ENCODE measurements at places on chromosomes 13 and 19.

GRCh38 chr13:23651887-23652286 lies 81.7 kb downstream of the TNFRSF19 start:
- DNase-seq, result no peak

- peak; percentile 59 for DNase-seq
Measured at GRCh38 chr13:50198508-50198907, 183.3 kb downstream of the KCNRG start.

DNA sequence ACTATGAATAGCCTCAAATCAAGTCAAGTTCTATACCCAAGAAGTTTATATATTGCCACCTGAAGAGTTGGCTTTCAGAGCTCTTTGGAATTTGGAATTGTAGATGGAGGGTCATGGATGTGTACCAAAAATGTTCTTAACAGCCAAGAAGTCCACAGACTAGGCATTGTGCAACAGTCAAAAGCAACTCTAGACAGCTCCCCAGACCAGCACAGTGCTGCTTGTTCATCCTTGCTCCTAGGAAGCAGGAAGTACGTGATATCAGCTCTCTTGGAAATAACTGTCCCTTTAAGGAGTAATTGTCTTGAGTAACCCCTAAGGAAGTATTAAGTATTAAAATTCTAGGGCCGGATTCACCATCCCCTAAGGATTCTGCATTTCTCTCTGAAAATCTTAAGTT lies 30.7 kb upstream of the IL17D start:
- no peak for DNase-seq

- DNase-seq, result no peak
Measured at GRCh38 chr19:6717441-6717971, 2.9 kb downstream of the C3 start.

DNA sequence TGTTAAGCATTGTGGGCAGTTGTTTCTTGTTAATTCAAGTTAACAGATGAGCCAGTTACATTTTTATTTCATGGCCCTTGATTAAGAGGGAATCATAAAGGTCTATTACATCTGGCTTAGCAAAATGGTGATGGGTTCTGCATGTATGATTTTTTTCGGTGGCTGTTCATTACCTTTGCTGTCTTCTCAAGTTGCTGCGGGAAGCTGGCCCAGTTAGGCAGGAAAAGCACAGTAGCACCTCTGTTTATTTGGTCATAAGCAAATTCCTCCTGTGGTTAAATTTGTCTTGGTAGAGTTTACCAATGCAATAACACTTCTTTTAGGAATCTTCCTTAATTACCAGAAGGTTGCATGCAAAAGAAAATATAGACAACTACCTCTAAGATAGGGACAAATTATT lies 104.5 kb downstream of the FRY start:
- DNase-seq, result no peak

DNA sequence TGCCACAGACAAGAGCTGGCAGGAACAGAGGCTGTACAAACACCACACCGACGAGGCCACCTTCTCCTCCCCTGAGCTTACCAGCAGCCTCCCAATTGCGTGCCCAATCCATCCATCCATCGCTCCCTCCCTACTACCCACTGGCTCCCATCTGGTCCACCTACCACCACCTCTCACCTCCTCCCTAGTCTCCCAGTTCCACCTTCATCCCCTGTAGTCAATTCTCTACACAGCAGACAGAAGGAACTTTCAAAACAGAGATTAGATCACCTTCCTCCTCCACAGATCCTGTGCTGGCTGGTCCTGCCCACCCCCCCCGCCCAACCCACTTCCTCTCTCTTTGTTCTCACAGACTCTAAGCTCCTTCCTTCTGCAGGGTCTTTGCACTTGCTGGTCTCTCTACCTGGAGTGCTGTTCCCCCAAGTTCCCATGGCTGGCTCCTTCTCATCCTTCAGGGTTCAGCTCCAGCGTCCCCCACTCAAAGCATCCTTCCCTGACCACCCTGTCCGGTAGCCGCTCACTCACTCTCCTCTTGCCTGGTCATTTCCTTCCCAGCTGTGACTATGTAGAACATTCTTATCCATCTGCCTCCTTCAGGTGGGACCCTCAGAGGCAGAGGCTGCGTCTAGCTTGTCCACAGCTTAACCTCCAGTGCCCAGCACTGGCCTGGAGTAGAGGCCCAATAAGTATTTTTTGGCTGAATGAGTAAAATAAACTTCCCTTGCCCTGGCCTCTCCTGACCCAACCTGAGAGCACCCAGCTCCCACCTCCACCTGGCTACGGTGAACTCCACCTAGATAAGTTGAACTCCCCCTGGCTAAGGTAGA lies 23.0 kb downstream of the PIN1 start:
- DNase-seq, result no peak

GRCh38 chr13:111881700-111882099 lies 185.2 kb upstream of the SOX1 start:
- no peak for DNase-seq

- DNase-seq, result peak; percentile 73
Measured at GRCh38 chr19:7729831-7730285, 2.1 kb downstream of the CLEC4G start.

DNA sequence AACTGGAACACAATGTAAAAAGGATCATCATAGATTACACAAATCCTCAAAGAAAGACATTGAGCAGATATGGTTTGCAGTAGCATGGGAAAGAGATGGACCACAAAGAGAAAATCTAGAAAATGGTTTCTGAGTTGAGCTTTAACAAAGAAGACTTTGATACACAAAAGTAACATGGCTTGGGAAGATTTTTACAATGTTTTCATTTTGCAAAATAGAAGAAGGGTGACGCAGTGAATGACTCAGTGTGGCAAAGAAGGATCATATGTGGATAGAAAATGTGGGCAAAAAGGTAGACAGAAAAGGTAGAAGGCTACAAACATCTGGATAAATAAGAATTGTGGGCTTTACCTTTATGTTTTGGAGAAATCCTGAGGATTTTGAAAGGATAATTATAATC lies 1220.5 kb downstream of the PCDH17 start:
- DNase-seq, result no peak

DNA sequence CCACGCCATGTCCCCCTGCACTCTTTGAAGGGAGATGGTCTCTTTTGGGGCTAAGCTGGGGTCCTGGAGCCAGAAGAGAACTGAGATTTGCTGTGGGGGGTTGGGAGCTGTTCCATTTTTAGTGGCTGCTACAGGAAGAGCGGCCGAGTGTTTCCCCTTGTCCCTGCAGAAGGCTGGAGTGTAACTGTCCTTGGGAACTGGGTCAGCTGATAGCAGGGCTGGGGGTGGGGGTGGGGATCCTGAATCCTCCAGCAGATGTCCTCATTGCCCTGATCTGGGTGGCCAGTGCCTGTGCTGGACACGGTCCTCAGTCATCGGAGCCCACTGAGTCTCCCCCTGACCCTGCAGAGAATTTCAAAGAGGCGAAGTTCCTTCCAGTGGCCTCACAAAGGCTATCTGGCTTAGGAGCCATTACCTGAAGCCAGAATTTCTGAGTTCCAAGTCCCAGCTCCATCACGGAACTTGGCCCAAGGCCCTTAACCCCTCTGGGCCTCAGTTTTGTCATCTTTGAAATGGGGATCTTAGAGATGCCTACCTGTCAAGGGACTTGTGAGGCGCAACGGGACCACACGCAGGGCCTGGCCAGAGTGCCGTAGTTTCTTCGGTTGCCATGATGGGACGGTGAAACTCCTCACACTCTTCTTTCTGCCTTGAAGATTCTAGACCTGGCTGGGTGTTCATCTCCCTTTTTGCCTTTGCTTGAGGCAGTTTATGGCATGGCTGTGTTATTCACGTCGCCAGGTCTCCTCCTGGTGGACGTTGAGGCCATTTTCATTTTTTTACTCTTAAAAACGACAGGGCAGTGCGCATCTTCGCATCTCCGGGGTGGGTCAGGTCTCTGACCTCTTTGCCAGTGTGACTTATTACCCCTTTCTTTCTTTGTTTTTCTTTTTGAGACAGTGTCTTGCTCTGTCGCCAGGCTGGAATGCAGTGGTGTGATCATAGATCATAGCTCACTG lies 51.9 kb downstream of the DNM2 start:
- no peak for DNase-seq

DNA sequence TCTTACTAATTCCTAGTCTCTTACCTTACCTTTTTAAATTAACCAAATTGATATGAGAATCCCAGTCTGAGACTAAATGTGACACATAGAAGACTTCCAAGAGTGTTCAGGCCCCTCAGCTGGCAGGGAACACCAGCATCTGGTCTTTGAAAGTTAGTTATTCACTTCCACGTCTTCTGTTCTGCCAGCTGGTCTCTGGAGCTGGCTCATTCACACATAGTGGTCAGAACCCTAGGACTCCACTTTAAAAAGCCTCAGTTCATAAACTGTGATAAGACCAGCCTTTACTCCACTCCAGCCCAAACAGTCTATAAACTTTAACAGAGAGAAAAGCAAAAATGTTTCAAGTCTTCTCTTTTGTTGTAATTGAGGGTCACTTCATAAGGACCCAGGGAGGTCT lies 263.0 kb downstream of the DCT start:
- DNase-seq, result no peak

- no peak for DNase-seq
Measured at GRCh38 chr19:33110137-33110910, 21.6 kb upstream of the WDR88 start.

DNA sequence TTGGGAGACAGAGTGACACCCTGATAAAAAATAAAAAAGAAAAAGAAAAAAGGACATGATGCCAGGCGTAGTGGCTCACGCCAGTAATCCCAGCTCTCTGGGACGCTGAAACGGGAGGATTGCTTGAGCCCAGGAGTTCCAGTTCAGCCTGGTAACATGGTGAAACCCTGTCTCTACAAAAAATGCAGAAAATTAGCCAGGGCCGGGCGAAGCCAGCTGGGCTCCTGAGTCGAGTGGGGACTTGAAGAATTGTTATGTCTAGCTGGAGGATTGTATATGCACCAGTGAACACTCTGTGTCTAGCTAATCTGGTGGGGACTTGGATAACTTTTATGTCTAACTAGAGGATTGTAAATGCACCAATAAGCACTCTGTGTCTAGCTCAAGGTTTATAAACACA lies 32.3 kb downstream of the TMPRSS9 start:
- DNase-seq, result peak; percentile 20

DNA sequence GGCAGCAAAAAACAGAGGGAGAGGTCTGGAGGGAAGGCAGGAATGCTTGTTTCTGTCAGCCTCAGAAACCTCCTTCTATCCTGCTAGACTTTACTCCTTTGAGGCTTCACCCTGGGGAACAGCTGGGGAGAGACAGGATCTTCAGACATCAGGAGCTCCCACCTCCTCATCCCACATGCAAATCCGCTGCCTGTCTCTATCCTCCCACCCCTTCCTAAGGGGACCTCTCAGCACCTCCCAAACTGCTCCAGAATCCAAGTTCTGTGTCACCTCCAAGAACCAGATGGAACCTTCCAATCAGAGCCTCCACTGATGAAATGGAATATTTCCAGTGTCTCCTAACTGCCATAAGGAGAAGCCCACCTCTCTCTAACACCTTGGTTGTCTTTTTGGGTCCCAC lies 9.7 kb upstream of the ERCC2 start:
- DNase-seq, result no peak

DNA sequence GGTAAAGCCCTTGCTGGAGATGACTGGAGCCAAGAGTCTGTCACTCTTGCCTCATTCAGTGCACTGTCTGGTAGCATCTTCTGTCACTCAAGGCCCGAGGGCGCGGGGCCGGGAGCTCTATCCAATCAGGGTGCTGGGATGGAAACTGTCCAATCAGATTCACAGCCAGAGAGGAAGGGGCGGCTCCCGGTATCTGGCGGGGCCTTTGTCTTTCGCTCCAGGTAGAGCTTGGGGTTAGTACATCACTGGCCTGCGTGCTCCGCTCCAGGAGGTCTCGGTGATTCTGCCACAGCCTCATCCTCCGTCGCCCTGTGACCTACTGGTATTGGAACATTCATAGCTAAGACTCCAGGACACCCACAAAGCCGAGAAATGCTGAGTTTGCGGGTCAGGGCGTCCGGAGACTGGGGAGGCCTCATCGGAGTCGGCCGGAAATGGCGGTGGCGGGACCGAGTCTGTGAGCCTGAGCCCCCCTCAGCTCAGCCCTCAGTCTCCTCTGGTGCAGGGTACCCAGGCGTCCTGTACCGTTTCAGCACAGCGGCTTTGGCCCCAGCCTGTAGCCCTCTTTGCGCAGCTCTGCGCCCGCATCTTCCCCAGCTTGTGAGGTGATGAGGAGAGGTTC lies 20.6 kb upstream of the ZNF430 start:
- peak; percentile 6 for DNase-seq

GRCh38 chr19:18418029-18418482 lies 1.1 kb upstream of the SSBP4 start:
- DNase-seq, result no peak

GRCh38 chr19:18119013-18119716 lies 21.6 kb downstream of the MAST3 start:
- DNase-seq, result no peak

DNA sequence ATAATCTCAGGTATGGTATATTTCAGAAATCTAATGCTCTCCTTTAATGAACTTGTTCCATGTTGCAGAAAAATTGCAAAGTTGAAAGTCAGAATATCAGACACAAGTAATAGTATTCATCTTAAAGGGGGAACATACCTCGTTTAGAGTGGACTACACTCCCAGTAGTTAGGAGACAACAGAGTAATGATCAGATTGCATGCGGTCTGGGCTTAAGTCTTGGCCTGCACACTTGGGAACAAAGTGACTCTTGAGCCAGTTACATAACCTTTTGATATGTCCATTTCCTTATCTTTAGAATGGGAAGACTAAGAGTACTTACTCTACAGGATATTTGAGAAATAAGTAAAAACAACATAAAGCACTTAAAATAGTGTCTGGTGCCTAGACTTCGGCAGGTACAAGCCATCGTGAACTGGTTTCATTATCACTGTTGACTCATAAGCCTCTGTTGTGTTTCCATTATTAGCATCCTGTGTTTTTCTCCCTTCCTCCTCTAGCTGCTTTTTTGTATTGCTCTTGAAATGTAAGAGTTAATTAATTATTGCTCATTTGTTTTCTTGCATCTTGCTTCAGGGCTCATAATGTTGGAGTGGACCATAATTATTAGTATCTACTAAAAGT lies 53.0 kb downstream of the DPY19L3 start:
- DNase-seq, result no peak

DNA sequence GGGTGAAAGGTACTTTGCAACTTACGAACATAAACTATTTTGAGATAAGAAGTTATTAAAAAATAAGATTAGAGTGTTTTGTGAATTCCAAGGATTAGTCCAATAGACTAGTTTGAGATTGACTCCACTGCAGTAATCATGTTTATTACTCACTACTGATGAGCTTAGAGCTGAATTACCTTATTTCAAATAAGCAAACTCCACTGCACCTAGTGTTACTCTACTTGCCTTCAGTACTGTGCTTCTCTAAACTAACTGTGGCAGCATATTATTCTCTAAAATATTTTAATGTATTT lies 111.7 kb downstream of the MIPEP start:
- no peak for DNase-seq

- no peak for DNase-seq
Measured at GRCh38 chr13:111228262-111229144, 91.9 kb upstream of the TEX29 start.

GRCh38 chr19:34051255-34051654 lies 121.0 kb upstream of the LSM14A start:
- no peak for DNase-seq

- DNase-seq, result no peak
Measured at GRCh38 chr19:1997353-1998233, 17.9 kb downstream of the BTBD2 start.
